Cortex of kidney (tissue), 1 donor: ENCODE measurements at places on chromosomes 4 and X.

DNA sequence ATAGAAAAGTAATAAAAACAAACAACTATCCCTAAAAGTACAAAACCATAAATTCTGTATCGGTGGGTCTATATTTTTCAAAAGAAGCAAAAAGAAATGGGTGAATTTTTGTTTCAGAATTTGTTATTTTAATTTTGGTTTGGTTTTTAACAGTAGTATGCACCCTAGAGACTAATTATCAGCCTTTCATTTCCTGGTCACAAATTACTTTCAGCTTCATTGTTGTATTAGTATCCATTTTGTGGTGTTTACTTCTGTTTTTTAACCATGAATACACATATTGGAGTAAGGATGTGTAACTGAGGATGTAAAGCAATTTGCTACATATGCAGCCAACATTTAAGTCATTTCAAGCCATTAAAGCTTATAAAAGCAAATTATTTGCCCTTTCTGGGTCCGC, 97.8 kb downstream of the LUZP4 start:
- no peak for DNase-seq

DNA sequence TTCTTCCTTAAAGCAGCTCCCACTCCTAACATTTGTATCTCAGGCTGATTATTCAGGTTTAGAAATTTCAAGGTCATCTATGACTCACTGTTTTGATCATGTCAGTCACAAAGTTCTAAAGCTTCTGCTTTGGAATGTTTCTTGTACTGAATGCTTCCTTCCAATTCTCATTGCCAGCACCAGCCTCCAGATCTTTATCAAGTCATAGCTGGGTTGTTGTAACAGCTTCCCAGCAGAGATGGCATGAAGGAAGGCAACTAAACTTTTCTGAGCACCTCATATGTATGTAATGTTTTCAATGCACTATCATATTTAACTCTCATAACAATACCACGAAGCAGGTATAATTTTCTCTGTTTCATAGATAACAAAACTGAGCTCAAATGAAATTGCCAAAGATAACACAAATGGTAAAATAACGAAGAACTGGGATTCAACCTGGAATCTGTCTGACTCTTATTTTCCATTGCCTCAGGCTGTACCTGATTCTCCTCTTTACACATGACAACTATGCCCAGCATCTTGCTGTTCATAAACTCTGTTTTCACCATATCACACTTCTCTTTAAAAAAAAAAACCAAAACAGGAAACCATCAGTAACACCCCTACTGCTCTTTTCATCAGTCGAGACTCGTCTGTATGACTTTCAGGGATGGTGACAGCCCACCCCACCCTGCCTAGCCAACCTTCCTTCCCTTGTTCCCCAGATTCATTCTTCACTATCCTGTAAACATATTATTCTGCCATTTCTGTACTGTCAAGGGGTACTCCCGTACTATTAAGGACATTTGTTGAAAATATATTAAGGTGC, 13.4 kb downstream of the TRPC3 start:
- DNase-seq = no peak

- no peak for DNase-seq
Measured at GRCh38 chrX:31255310-31256033, 183.6 kb upstream of the FTHL17 start.

DNA sequence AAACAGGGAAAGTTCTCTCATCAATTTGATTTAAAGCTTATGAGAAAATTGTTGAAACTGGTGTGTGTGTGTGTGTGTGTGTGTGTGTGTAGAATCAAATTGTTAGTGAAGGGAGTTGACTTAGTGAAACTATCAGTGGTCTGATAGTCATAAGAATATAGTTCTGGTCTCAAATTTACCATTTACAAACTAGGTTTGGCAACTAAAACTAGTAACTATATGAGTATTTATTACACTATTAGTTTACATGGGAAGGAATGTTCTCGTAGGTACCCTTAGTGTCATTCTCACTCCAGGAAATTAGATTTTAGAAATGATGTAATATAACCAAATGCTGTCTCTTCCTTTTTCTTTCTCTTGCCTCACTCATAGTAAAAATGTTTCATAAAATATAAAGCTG, 11.9 kb downstream of the SULT1E1 start:
- DNase-seq = no peak

DNA sequence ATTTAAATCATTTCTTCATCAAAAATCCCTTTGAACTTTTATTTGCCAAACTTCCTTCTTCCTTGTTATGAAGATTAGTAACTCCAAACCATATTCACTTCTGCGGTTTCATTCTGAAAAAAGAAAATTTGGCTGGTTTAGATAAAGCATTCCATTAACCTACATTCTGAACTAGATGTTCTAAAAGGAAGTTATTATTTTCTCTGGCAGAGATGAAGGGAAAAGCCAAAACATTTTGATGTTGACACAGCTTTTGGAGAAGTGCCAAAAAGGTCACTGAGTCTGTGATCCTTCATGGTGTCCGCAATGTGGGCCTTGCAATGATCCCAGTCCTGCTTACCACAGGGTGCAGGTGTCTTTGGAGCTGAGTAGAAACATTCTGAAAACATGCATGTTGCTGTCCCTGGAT, 36.0 kb downstream of the CXCL8 start:
- no peak for DNase-seq

DNA sequence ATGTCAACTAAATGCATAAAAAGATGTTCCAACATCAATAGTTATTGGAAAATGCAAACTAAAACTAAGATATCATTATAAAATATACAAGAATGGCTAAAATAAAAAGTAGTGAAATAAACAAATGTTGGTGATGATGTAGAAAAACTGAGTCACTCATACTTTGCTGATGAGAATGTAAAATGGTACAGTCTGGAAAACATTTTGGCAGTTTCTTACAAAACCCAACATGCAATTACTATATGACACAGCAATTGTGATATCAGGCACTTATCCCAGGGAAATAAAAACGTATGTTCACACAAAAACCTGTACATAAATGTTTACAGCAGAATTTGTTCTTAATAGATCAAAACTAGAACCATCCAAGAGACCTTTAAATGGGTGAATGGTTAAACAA, 182.6 kb downstream of the RTL9 start:
- no peak for DNase-seq

GRCh38 chr4:24888475-24889344, 24.1 kb downstream of the CCDC149 start:
- no peak for DNase-seq

DNA sequence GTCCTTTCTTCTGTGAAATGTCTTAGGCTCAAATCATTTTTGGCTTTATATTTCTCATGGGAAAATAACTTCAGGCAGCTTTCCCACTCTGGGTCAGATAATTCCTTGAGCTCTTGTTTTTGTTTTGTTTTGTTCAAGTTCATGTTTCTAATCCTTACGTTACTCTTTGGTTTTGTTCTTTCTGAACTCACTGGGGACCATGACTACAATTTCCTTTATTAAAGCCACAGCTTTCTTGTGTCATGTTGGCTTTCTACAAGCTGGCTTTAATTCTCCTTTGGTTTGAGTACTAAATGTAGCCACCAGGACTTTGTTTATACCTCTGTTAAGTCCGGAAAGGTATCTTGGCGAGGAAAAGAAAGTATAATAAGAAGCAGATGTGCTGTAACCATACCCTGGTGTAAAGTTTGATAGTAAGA, 30.8 kb upstream of the ANXA3 start:
- DNase-seq = no peak

DNA sequence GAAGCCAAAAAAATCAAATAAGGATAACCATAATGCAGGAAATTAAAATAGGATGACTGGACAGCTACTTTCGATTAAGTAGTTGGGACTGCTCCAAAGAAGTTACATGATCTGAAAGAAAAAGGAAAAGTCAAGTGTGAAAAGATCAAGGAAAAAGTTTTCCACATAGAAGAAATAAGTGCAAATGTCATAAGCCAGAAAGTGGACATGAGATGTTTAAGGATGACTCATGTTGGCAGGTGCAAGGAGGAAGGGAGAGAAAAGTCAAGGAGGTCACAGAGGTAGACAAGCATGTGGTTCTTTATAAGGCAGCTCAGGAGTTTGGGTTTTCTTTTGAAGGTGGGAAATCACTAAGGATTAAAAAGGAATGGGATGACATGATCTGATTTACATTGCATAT, 89.8 kb upstream of the GPRIN3 start:
- no peak for DNase-seq

- DNase-seq = no peak
Measured at GRCh38 chr4:181830404-181831035, 412.7 kb upstream of the TENM3 start.

- DNase-seq = no peak
Measured at GRCh38 chrX:35098419-35098818, 155.8 kb downstream of the FAM47B start.

DNA sequence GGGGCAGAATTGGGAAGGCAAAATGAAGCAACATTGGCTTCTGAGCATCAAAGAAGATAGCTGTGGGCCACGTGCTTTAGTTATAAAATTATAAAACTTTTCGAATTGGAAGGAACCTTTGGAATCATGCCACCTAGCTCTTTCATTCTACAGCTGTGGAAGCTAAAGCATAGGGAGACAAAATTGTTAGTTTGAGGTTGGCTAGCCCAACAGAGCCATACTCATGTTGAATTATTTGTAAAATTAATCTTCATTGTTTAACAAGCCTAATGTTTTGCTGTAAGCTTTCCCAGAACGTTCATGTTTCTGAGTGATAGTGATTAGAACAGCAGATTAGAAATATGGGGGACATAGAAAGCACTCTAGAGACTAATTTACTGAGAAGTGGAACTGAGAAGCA, 35.9 kb downstream of the HHIP start:
- no peak for DNase-seq

GRCh38 chr4:46386570-46386969, 3.4 kb downstream of the GABRA2 start:
- no peak for DNase-seq

GRCh38 chr4:121050300-121050699, 22.0 kb downstream of the NDNF start:
- DNase-seq = no peak

DNA sequence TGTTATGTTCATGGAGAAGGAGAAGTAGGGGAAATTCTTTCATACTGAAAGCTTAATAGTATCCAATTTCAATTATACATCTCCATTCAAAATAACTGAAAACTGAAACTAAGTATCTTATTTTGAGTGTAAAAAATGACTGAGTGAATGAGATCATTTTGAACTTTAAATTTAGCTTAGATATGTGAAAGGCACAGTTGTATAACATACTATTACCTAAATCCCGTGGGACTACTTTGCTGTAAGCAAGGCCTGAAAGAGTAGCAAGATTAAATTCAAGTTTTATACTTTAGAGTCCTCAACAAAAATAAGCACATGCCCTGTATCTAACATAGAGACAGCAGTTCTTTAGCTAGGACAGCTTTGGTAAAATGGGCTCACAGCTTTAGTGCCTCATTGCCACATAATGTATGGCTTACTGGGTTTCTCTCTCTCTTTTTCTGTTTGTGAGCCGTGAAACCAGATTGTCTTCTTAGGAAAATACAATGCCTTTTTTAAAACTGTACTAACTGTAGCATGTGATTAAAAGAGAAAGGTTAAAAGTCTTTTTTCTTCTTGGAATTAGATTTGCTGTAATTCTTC, 43.2 kb downstream of the GSTCD start:
- DNase-seq = no peak

- no peak for DNase-seq
Measured at GRCh38 chrX:31872007-31872406, 800.2 kb upstream of the FTHL17 start.

DNA sequence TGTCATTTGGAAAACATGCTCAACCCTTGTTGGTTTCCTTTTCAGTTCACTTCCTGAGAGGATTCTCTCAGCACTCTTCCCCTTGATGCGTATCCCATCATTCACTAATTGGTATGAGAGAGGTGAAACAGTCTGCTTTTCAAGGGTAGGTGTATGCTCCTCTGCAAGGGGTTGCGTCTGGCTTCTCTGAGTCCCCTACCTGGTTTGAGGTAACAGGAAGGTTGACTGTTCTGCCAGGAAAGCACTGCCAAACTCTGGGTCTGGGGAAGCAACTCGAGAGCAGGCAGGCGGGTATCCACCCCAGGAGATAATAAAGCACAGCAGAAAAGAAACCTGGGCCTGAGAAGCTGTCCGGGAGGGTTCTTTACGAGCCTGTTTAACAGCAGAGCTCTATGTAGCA, 101.2 kb downstream of the SHROOM4 start:
- DNase-seq = no peak
